ENCODE measurements at places on chromosomes 5 and 9.

GRCh38 chr9:95140821-95141220 is 176.7 kb downstream of the FANCC start:
- peak; percentile 16 for DNase-seq

DNA sequence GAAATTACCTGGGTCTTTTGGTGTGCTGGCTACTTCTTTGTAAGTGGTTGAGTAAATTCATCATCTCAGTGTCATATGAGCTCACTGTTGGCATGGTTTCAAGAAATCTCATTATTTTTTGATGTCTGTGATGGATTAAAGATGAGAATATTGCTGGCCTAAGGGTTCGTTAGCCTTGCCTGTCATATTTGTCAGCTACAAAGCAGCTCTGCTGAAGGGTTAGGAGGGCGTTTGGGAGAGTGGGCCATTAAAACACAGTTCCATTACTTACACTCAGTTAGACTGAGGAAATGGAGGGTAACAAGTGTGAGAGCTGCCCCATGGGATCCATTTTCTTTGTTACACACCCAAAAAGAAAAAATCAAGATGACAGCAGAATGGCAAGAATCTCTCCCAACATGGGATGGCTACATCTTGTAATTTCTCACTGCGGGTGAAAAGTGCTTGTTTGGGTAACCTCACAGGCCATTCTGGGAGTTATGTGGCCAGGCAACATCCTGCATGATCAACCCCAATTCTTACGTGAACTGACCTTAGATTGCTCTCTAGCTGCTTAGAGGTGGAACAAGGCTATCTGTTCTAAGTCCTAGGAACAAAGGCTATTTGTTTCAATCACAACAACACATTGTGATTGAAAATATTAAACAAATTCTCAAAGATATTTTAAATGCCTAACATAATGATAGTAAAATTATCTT is 609.5 kb upstream of the RGMB start:
- no peak for DNase-seq

GRCh38 chr5:10268100-10268499 is 18.0 kb downstream of the CCT5 start:
- no peak for DNase-seq

- DNase-seq, result peak; percentile 33
Measured at GRCh38 chr9:16207161-16207560, 654.3 kb downstream of the CCDC171 start.

DNA sequence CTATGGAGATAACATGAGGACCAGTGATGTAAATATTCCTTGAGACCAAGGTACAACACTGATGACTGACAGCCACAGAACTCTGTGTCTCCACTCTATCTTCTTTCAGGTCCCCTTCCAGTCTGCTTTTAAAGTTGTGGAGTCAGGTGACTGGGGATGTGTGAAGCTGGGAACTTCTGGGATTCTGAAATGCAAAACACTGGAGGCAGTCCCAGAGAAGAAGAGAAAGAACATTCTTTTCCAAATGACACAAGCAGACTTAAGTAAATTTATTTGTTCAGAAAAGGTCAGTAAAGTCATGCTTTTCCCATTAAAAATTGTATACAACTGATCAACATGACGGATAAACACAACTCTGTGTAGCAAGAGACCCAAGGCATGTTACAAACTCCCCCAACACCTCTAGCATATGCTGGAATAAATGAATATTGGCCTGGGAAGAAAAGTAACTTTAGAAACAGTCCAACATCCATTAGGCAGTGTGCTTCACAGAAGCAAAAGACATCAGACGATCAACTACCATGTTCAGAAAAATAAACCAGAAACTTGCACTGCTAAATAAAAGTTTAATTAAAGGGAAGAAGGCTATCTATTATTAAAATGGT is 92.4 kb upstream of the IFNK start:
- no peak for DNase-seq

DNA sequence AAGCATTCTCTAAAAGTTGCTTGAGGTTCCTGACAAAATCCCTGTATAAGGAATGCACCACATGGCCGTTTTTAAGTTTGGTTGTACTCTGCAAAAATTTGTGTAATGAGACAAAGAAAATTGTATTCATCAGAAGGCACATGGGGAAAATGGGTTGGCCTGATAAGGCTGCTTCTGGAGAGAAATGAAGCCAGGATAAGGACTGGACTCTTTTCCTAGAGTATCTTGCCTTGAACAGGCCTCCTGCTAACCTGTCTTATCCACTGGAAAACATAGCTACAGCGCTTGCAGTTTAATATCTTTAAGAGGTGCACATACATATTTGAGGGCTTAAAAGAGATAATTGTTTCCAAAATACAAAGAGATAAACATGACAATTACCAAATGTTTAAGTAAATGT is 41.4 kb upstream of the IFNK start:
- DNase-seq, result no peak

Data from EL (cell line).